Ovary (tissue), 10 donors: ENCODE measurements at places on chromosomes 2 and 18. TPM values are rescaled to one million over a fixed set of nuclear protein-coding genes. Genes with fewer than 3 reads are reported as not detected.

Gene TMEM200C
- 5.3 TPM for total RNA-seq

Gene STON1
- 26.1 TPM for total RNA-seq

Gene OTOS
- total RNA-seq = not detected

Gene NOTO
- total RNA-seq = not detected

Gene TCF23
- total RNA-seq = 8.4 TPM

Gene FLACC1
- total RNA-seq = 0.37 TPM

Gene KLHL30
- not detected for total RNA-seq
